Right ventricle myocardium inferior (tissue), 1 donor: ENCODE measurements at places on chromosomes 11 and 22. TPM values are rescaled to one million over a fixed set of nuclear protein-coding genes. Genes with fewer than 3 reads are reported as not detected.

- DNase-seq = no peak
Measured at GRCh38 chr22:19045094-19045493, 77.1 kb downstream of the DGCR2 start.

The KCTD14 gene
- 0.24 TPM for total RNA-seq

GRCh38 chr11:83681031-83681781 is 395.0 kb upstream of the CCDC90B start:
- DNase-seq = no peak

GRCh38 chr11:130533113-130533798 is 84.8 kb downstream of the ADAMTS15 start:
- DNase-seq = no peak

- DNase-seq = peak; percentile 88
Measured at GRCh38 chr11:61917334-61918109, at the start of gene RAB3IL1. Gene RAB3IL1 (minus strand): TSS chr11:61917566. CDS start chr11:61917367, 199 bp downstream.

The GPHA2 gene
- not detected for total RNA-seq

The SLC5A1 gene
- 213 TPM for total RNA-seq

The PCF11 gene
- 24.5 TPM for total RNA-seq

DNA sequence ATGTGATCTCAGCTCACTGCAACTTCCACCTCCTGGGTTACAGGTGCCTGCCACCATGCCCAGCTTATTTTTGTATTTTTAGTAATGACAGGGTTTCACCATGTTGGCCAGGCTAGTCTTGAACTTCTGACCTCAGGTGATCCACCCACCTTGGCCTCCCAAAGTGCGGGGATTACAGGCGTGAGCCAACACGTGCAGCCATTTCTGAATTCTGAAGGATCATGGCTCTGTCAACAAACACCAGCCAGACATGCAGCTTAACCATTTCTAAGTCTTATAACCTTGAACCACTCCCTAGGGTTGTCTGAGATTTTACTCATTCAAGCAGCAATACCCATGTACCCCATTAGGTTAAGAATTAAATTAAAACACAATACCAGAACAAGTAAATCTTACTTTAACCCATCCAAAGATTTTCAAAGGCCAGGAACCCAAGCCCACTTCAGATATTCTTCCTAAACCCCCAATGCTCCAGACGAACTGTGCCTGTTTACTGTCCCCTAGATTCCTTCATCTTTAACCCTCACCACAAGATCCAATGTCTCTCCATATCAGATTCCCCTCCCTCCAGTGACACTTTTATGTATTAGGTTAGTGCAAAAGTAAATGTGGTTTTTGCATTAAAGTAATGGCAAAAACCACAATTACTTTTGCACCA is 4.0 kb downstream of the RPS13 start:
- DNase-seq = no peak

The UBE4A gene
- total RNA-seq = 32.0 TPM

The RASGRP2 gene
- total RNA-seq = 46.8 TPM
